Stimulated activated CD8-positive, alpha-beta memory T cell treated with anti-CD3 and anti-CD28 coated beads, Interleukin-12 subunit alpha, Interleukin-12 subunit beta, amount 100 ng/mL, for 1 hour (primary cell): ENCODE measurements at places on chromosomes 13 and 19.

GRCh38 chr13:105878119-105878700, 657.3 kb downstream of the EFNB2 start:
- no peak for DNase-seq

DNA sequence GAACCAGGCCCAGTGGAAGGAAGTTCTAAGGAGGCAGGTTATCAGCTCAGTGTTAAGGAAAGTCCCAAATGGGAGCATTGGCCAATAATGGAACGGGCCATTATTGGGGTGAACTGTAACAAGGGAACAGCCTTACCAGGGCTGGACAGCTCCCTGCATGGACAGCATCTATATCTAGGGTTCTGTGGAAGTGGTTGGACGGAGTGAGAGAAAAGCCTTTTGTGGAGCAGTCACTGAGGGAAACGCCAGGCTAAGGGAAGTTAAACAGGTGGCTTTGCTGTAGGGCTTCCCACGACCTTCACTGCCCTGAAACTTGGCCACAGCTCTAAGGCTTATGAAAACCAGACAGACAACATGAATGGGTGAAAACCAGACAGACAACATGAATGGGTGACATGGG, 17.0 kb downstream of the POU2F2 start:
- no peak for DNase-seq

GRCh38 chr13:35716729-35717128, 240.2 kb upstream of the MAB21L1 start:
- DNase-seq: no peak

DNA sequence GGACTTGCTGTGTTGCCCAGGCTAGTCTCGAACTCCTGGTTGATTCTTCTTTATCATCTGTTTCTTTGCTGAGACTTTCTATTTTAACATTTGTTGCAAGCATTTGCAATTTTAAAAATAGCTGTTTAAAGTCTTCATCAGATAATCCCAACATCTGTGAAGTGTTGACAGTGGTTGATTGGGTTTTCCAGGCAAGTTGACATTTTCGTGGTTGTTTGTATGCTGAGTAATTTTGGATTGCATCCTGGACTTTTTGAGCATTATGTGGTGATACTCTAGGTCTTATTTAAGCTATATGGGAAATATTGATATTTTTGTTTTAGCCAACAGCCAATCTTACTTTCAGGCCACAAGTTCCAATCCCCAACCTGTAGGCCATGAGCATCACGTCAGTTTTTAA, 25.1 kb downstream of the AP1M1 start:
- no peak for DNase-seq

- DNase-seq: no peak
These were observed 2471.5 kb downstream of the PCDH9 start for GRCh38 chr13:64758521-64759244.

DNA sequence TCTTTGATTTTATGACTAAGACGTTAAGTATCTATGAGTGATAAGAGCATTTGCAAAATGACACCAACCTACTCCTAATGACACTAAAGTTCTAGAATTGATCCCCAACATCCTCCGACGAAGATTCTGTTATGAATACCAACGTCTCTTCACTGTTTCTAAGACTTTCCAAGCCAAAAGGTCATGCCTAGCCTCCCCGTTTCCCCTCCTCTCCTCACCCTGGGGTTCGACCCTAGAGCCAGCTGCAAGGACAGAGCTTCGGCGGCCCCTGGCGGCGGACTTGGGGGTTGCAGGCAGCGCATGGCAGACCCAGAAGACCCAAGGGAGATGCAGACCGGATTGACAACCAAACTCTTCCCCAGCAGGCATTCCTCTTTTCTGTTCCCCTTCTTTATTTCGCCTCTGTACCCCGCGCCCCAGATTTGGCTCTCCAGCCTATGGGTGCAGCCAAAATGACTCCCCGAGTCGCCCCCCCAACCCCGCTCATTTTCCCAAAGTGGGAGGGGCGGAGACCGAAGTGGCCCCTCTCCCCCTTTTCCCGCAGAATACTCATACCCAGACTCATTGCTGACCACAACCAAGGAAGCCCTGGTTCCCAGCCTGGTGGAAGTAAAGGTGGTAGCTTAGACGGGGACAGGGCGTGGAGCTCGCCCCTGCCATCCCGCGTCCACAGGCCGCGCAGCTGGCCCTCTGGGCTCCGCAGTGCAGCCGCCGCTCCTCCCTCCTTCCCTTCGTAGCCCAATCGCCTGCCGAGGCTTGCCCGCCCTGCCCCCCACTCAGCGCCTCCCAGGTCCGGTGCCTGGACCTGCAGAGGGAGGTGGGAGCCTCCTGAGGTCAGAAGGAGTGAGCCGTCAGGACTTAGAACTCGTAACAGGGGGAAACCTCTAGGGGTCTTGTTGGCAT, 4.1 kb upstream of the EML2 start:
- DNase-seq: peak; percentile 84

DNA sequence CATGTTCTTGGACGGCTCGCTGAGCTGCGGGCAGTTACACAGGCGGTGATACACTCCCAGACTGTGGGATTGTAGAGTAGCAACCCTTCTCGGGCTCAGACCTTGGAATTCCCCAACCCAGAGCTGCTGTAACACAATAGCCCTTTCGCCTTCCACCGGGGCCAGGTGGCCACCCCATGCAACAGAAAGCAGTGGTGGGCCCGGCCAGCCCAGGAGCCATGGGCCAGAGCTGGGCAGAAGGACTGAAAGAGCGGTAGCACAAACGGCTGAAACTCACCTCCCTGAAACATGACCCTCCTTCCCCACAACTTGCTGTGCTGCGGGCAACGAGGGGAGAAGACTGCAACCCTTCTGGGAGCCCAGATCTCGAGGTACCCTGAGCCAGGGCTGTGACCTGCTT, 429.0 kb downstream of the SLITRK1 start:
- DNase-seq: no peak

DNA sequence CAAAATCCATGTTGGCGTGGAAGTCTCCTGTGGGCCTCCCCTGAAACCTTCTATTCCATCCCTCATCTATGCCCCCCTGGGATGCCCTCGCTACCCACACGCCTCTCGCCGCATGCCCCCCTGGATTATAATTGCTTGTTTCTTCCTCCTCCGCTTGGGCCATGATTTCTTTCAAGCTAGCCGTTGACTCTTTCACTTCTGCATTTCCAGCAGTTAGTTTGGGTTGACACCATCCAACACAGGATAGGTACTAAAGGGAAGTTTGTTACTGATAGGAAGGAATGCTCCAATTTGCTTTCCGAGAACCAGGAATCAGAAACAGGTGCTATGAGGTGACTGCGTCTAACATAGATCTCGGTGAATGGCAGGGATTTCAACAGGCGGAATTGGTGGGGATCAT, 7.7 kb upstream of the SLC25A15 start:
- DNase-seq: no peak

DNA sequence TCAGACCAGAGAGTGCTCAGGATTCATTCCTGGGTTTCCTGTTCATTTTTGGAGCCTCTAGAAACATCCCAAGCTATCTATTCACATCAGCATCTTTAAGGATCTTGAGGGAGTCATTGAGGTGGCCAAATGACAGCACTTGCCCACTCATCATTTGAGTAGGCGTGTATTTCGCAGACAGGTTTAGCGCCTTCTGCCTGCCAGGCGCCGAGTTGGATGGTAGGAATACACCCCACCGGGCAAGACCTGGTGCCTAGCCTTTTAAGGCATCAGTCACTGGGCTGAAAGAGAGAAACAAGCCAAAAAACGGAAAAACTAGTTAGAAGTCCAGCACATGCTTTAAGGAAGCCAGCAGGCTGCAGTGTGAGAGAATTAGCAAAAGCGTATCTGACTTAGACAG, 33.8 kb downstream of the PEX11G start:
- no peak for DNase-seq

DNA sequence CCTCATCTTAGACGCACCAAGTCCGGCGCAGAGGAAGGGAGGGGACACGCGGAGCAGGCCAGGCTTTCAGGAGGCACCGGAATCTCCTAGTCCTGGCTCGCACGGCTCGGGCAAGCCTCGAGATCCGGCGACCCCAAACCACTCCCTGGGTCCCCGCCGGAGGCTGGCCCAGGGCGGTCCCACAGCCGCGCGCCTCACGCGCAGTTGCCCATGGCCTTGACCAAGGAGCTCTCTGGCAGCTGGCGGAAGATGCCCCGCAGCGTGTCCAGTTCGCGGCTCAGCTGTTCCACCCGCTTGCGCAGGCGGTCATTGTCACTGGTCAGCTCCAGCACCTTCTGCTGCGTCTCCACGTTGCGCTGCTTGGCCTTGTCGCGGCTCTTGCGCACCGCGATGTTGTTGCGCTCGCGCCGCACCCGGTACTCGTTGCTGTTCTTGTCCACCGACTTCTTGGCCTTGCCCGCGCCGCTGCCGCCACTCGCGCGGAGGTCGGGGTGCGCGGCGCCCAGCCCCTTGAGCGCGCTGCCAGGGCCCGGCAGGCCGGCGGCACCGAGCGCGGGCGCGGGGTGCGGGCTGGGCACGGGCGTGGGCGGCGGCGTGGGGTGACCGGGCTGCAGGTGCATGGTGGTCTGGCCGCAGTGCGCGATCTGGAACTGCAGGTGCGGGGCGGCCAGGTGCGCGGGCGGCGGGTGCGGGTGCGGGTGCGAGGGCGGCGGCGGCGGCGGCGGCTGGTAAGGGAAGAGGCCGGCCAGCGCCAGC, 1.0 kb downstream of the CEBPA start:
- DNase-seq: no peak

- DNase-seq: no peak
These were observed 2.7 kb upstream of the SNAPC2 start for GRCh38 chr19:7917267-7918061.

GRCh38 chr19:54674021-54674617, 11.3 kb downstream of the LILRB4 start:
- no peak for DNase-seq

GRCh38 chr13:60612593-60612992, 215.6 kb downstream of the TDRD3 start:
- no peak for DNase-seq

- no peak for DNase-seq
These were observed 7.0 kb downstream of the ZNF444 start for GRCh38 chr19:56148096-56148495.

- DNase-seq: no peak
These were observed 569 bp downstream of the LCP1 start for GRCh38 chr13:46181377-46181839.
